Spinal cord (tissue), 10 donors: ENCODE measurements at places on chromosomes 6 and 20. TPM values are rescaled to one million over a fixed set of nuclear protein-coding genes. Genes with fewer than 3 reads are reported as not detected.

The LY6G6F gene
- polyA plus RNA-seq: 0.27 TPM

The ADGB gene
- 0.98 TPM for polyA plus RNA-seq

The SLC17A4 gene
- polyA plus RNA-seq: not detected

The EIF2S2 gene
- 43.1 TPM for polyA plus RNA-seq

The TXLNB gene
- 2.2 TPM for polyA plus RNA-seq

The SLC22A23 gene
- polyA plus RNA-seq: 51.9 TPM

The PRR3 gene
- 46.0 TPM for polyA plus RNA-seq

The SMOC2 gene
- polyA plus RNA-seq: 8.3 TPM

The TSPO2 gene
- 0.52 TPM for polyA plus RNA-seq

The C6orf58 gene
- 1.2 TPM for polyA plus RNA-seq

The CST7 gene
- not detected for polyA plus RNA-seq

The GPR6 gene
- 0.99 TPM for polyA plus RNA-seq

The FLRT3 gene
- 27.6 TPM for polyA plus RNA-seq

The MYB gene
- 2.0 TPM for polyA plus RNA-seq

The LPIN3 gene
- polyA plus RNA-seq: 2.7 TPM

The C2 gene
- polyA plus RNA-seq: 10.8 TPM

The TRAPPC3L gene
- polyA plus RNA-seq: 0.46 TPM

The TUBB2B gene
- polyA plus RNA-seq: 1,720 TPM

The SLC17A1 gene
- 0.12 TPM for polyA plus RNA-seq

The HLA-DRB1 gene
- polyA plus RNA-seq: 3.1 TPM
